ENCODE measurements at places on chromosomes 1 and 21.

GRCh38 chr1:19569786-19570185, 74.3 kb upstream of the NBL1 start:
- DNase-seq, result no peak

GRCh38 chr1:228289996-228290881, 82.4 kb downstream of the OBSCN start:
- DNase-seq, result no peak

- DNase-seq, result no peak
Measured at GRCh38 chr1:233610628-233611027, 3.3 kb upstream of the KCNK1 start.

DNA sequence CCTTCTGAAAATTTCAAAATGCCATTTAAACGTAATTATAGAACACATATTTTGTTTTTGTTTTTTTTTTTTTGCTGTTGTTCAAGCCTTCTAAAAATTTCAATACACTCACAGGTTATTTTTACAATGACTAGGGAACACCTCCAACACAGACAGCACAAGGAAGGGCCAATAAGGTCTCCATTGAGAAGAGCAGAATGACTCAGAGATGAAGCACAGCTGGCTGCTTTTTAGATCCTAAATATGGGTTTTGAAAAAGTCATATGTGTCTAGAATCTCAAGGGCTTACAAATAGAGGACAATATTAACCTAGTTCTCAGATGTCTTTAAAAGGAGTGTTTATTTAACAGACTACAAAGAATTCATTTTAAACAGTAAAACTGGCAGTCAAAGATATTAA, 104.6 kb downstream of the NEGR1 start:
- DNase-seq, result no peak

DNA sequence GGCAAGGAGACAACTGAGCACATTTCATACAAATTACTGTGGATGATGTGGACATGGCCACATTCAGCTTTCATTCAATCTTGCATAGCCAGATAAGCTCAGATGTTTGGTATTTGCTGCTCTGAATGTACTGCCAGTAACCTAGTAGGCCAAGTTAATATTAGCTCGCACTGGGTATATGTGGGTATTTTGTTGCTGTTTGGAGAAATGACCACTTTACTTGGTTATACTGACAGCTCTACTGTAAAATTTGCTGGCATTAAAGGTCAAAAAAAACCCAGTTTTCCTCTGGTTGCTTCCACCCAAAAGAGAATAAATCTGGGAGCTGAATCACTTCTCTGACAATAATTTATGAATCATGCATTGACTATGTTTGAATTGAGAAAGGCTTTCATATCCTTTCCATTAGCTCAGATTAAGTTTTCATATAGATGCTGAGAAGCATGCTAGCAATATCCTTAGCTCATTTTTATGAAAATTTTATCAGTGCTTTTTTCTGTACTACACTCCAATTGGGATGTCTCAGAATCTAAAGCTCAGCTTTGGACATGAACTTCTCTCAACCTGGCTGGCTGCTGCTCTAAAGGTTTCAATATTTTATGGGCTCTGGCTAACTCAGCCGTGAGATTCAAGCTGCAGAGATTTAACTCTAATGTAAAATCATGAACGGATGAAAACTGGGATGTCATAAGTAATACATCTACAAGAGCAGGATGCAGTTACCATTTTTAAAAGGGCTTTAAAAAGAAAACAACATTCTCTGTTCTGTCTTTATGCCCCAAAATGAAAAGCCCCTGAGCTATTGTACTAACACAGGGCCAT, 330.0 kb downstream of the BARHL2 start:
- DNase-seq, result no peak

DNA sequence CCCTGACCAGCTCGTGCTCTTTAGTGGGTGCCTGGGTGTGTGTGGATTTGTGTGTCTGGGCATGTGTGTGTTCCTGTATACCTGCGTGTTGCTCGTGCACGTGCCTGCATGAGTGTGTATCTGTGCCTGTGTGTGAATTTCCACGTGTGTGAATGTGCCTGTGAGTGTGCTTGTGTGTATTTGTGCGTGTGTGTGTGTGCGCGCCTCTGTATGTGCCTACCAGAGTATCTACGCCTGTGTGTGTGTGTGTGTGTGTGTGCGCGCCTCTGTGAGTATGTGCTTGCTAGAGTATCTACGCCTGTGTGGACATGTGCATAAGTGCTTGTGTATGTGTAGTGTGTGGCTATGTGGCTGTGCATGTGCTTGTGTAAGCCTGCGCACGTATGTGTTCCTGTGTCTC, 691 bp upstream of the SELENBP1 start:
- DNase-seq, result no peak

- DNase-seq, result no peak
Measured at GRCh38 chr1:64337475-64337874, 132.5 kb upstream of the CACHD1 start.

DNA sequence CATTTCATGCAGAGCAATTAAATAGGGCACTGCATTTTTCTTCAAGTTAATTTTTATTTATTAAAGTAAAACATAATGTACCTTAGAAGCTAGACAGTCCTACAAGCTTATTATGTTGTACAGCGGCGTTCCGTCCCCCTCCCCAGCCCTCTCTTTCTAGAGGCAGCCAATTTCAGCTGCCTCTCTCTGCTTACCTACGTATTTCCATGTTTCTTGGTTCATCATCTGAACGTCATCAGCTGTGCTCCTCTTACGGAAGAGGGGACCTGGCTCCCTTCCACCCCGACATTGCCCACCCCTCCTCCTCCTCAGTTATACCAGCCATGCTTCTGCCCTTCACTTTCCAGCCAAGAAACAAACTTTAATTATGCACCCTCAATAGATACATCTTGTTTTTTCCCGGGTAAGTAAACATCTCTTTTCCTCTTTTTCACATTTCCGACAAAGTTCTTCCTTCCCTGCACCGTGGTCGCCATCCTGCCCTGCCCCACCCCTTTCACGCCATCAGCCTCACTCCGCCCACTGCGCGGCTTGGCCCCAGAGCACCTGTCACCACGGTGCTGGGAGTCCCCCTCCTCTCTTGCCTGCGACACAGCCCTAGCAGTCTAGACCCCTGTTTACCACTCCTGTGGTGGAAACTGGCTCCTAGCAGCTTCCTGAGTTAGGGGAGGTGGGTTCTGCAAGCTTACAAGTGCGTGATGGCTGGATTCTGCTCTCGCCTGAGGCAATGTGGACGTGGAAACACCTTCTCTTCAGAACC, 57.9 kb downstream of the SLC37A1 start:
- no peak for DNase-seq

DNA sequence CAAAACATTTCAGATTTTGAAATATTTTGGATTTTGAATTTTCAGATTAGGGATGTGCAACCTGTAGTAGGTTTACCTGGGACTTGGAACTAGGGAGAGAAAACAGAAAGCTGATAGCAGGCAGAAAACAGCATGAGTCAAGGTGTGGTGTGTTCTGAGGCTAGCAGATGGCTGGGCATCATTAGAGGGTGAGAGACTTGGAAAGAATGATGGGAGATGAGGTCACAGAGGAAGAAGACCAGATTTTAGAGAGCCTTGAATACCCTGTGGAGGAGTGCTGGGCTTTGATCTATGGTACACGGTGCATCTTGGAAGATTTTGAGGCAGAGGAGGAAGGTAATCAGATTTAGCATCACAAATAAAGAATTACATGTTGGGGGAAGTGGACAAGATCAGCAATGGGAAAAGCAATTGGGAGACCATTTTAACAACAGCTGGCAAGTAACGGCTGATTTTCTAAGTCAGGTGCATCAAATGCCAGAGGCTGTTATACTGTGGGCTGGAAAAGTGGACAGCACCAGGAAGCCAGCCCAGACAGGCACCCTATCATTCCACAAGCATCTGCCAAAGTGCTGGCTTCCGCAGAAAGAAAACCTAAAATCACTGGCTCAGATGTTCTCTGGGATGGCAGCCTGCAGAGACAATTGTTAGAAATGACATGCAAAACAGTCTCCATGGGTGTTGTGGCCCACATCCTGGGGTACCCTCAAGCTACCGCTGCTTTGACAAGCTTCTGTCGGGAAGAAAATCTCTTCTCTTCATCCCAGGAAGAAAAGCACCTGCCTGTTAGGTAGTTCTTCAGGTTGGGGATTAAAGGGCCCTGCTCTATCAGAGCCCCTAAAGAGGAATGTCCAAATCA, 30.9 kb upstream of the CAMK1G start:
- no peak for DNase-seq

DNA sequence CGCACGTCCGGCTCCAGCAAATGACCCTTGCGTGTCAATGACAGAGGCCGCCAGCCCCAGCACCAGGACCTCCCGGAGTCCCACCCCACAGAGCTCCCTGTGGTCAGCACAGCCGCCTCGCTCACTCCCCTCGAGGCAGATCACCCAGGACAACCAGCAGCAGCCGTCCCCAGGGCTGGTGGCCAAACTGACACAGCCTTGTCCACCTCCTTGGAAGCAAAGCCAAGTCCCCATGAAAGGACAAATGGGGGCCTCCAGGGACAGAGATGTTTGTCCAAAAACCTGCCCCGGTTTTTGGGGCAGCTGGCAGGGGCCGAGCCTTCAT, 2.1 kb downstream of the KRTAP10-10 start:
- no peak for DNase-seq

DNA sequence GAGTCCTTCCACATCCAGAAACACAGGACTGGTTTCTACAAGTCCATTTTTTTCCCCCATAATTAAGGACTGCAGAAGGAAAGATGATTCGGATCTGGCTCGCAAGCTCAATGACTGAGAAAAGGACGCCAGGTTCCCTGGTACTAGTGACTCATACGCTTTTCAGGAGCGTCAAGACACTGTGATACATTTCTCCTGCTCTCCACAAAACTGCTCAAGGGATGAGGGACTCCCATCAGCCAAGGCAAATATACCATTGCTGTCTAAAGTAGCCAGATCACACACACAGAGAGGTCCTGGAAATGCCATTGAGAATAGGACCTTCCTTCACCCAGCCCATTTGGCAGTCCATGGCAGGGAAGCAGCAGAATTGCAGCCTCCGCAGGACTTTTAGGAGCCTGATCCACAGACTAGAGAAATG, 253.6 kb upstream of the IRF2BP2 start:
- no peak for DNase-seq

- no peak for DNase-seq
Measured at GRCh38 chr1:197327776-197328364, 59.8 kb downstream of the CRB1 start.

DNA sequence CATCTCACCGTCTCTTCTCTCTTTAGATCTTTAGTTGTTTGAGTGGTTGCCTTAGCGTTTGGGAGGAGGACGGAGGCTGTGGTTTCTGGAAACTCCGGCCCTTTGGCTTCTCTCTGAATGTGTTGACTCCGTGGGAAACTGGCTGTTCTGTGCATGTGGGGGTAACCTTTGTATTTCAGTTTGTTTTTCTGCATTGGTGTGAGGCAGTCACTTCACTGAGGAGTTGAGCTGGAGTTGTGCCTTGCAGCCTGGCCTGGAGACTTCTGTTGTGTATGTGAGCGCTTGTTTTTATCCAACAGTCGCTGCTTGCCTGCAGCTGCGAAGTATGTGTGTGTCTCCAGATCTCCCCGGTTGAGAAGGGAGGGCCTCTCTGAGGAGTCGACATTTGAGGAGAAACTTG, 33.6 kb downstream of the CLDN14 start:
- DNase-seq, result no peak

- DNase-seq, result no peak
Measured at GRCh38 chr1:45375104-45376090, 35.2 kb upstream of the MUTYH start.

GRCh38 chr1:23837908-23838307, 12.7 kb upstream of the HMGCL start:
- no peak for DNase-seq

GRCh38 chr1:47104816-47105215, 32.4 kb upstream of the CYP4A22 start:
- no peak for DNase-seq

GRCh38 chr1:109529881-109530456, 9.7 kb upstream of the GPR61 start:
- DNase-seq, result no peak

- no peak for DNase-seq
Measured at GRCh38 chr21:22597660-22598255, 1599.5 kb downstream of the NCAM2 start.

GRCh38 chr1:17617787-17618557, 78.5 kb downstream of the ARHGEF10L start:
- DNase-seq, result no peak
